Stimulated activated CD4-positive, alpha-beta T cell treated with anti-CD3 and anti-CD28 coated beads, Interleukin-4, amount 100 ng/mL, for 4 hours (primary cell): ENCODE measurements at places on chromosomes 16 and 17.

GRCh38 chr17:81019563-81020442, 15.1 kb upstream of the BAIAP2 start:
- DNase-seq = no peak

DNA sequence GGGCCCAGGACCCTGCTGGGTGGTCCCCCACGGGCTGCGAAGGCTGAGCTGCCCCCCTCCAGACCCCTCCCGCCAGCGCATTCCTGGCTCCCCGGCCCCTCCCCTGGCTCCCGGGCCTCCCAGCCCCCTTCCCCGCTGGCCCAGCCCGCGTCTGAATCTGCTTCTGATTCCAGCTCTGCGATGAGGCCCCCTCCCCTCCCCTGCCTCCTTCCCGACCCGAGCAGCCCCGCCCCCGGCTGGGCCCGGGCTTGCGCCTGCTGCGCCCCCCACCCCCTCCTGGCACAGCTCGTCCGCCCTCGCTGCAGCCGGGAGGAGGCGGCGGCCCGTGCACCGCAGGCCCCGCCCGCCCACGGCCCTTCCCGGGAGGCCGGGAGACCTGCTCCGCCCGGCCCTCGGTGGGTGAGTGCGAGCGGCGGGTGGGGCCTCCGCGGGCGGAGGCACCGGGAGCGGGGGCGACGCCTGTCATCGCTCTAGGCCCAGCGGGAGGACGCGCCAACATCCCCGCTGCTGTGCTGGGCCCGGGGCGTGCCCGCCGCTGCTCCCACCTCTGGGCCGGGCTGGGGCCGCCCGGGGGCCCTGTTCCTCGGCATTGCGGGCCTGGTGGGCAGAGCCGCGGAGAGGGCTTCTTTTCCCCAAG, at the start of gene NTN3:
NTN3 (plus strand) TSS at position 282 of the 637 bp plus-strand sequence. CDS start 405 bp downstream, outside the sequence.
- peak; percentile 32 for DNase-seq

- DNase-seq = no peak
Observed at GRCh38 chr16:80837533-80838147, 33.2 kb upstream of the CDYL2 start.

DNA sequence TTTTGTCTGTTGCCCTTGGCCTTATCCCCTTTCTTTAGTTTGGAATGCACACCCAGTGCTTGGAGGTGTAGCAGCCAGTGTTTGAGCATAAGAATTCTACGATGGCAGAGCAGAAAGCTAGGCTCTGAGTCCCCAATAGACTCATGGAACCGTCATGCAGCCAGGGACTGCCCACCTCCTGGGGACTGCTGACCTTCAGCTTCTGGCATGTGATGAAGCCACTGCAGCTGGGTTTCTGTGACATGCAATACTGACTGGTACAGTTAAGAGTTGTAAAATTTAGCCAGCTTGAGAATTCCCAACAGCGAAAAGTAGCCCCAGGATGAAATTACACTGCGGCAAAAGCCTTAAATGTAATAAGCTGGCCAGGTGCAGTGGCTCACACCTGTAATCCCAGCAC, 9.0 kb upstream of the MAP3K14 start:
- no peak for DNase-seq

DNA sequence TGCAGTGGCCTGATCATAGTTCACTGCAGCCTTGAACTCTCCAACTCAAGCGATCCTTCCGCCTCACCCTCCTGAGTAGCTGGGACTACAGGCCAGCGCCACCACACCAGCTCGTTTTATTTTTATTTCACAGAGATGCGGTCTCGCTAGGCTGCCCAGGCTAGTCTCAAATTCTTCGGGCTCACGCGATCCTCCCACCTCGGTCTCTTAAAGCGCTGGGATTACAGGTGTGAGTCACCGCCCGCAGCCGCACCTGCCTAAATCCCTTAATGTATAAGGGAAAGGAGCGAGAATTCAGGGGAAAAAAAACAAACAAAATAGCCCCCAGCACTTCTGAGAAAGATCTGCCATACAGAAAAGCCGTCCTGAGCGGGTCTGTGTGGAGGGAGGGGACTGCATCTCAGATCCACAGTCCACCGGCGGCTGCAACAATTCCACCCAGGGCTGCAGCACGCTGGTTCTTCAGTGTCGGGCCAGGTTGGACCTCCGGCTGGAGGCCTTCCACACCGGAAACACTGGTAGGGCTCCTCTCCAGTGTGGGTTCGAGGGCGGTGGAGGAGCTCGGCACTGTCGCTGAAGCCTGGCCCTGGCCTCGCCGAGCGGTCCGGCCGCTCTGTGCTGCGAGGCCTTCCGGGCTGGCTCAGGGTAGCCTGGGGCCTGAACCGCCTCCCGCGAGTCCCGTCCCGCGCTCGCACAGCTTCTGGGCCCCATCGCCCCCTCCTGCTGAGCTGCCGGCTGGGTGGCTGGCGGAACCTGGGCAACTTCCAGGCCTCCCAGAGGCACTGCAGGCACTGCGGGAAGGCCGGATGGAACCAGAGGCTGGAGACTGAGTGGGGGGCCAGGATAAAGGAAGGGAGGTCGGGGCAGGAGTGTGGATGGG, 7.0 kb downstream of the ZNF843 start:
- no peak for DNase-seq
